Ammon's horn (tissue), 1 donor: ENCODE measurements at places on chromosomes 7 and 10.
A peak's percentile ranks its signal among the peaks of the same experiment; 100 is the strongest.

DNA sequence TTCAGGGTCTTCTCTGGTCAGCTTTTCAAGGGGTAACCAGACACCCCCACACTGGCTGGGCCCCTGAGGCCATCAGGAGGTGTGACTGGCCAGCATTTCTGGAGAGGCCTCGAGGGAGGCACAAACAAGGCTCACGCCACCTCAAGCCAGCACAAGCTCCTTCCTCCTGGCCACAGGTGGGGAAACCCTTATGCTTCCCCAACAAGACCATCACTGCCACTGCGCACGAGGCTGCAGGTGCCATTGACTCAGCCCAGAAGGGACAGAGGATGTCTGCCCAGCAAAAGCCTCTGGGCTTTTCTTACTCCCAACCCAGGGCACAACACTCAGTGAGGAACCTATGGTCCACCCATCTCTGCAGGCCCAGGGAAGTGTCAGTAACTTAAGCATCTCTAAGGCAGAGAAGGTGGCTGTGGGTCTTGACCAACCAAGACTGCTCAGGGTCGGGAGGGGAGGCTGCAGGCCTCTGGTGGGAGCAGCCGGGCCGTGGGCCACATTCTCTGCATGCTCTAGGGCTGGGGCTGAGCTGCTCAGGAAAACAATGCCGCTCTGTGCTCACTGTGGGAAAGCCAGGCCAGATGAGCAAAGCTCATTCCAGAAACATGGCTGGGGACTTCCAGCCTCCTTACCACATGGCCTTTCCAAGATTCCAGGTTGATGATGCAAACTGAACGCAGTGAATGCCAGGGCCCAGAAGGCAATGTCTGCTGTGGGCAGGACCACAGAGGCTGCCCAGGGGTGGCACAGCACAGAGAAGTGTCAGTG, 24.2 kb upstream of the RASSF4 start:
- peak; percentile 91 for DNase-seq

GRCh38 chr7:29076631-29077030, 69.7 kb downstream of the CPVL start:
- DNase-seq = no peak

DNA sequence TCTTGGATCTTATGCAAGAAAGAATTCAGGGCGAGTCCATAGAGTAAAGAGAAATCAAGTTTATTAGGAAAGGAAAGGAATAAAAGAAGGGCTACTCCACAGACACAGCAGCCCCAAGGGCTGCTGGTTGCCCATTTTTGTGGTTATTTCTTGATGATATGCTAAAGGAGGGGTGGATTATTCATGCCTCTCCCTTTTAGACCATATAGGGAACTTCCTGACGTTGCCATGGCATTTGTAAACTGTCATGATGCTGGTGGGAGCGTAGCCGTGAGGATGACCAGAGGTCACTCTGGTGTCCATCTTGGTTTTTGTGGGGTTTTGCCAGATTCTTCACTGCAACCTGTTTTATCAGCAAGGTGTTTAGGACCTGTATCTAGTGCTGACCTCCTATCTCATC, 115.4 kb upstream of the CARD11 start:
- no peak for DNase-seq

DNA sequence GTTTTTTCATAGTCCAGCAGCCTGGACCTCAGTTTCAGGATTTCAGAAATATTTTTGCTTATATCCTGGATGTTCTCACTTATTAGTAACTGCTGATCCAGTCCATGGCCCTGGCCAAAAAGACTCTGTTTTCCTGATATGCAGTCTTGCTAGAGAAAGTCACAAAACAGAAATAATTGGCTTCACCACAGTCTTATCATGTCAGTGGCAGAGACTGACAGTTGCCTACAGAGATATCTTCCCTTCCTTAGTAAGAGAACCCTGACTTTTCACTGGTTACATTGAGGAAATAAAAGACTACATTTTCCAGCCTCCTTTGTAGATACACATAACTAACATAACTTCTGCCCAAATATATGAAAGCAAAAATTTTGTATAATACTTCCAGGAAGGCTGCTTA, 56.6 kb downstream of the AHR start:
- no peak for DNase-seq

DNA sequence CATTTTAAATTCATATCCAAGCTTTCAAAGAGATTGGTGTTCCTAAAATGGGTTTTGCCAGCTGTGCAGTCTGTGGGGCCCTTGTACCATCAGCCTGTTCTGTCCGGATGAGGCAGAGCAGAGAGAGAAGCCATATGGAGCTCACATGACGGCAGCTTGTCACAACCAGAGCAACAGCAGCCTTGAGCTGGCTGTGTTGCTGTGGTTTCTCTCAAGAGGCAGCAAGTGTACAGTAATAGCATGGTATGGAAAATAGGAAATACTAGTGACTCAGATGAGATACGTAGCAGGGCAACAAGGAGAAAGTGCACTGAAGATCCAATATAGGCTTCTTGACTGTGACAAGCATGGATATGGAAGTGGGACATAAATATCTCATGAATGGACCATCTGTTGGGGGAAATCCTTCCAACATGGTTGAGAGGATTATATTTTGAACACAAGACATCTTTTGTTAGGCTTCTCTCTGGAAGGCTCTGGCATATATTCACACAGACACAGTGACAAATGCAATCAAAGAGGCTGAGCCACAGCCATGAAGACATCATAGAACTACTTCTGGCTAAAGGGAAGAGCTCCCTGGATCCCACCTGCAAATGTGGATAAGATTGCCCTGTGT, 251.0 kb upstream of the TAC1 start:
- DNase-seq = peak; percentile 40

DNA sequence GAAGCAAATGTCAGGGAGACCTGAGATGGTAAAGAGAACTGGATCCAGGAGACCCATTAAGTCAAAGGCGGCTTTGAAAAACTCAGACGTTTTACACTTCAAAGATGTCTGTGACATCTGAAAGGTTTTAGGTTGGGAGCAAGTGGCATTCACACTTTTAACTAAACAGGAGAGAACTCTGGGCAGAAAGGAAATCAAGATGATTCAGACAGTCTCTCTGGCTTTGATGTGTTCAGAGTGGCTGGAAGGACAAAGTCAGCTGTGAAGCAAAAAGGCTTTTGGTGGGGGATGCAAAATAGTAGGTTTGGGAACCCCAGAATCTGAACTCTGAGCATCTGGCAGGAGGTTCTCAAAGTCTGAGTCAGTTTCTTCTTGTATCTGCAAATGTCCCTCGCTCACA, 66.6 kb downstream of the PRKCQ start:
- DNase-seq = no peak

- DNase-seq = no peak
These were observed 211.0 kb upstream of the AKR1E2 start for GRCh38 chr10:4615042-4615441.

- DNase-seq = no peak
These were observed 22.3 kb upstream of the TSPAN33 start for GRCh38 chr7:129122078-129122750.

DNA sequence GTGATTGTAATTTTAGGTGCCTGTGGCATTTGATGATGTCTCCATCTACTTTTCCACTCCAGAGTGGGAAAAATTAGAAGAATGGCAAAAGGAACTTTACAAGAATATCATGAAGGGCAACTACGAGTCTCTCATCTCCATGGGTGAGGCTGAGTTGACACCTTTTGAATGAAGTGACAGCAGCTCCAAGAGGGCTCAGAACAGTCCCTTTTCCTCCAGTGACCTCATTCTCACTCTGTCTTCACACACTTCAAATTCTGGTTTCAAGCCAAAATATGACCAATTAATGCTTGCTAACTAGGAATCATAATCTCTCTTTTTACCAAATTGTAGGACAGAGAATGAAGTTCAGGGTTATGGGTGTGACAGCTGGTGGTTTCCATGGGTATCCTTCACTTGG, 18.9 kb downstream of the ZNF398 start:
- DNase-seq = no peak

- no peak for DNase-seq
These were observed 98.5 kb downstream of the TPST1 start for GRCh38 chr7:66303454-66304155.

DNA sequence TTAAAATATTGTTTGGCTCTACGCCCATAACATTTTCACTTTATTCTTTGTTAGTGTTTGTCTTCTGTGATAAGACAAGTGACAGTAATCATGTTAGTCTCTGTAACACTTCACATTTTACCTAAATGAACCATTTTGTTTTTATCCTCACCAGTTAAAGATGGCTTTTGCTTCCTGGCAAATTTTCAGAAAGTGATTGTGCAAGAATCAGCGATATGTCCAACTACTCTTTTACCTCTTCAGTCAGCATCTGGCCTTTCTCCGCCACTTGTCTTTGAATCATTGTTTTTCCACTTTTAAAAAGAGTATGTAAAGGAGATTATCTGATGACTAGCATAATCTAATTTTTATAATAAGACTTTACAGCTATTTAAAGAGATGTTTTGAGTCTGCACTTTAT, 3.5 kb downstream of the DGKB start:
- no peak for DNase-seq

DNA sequence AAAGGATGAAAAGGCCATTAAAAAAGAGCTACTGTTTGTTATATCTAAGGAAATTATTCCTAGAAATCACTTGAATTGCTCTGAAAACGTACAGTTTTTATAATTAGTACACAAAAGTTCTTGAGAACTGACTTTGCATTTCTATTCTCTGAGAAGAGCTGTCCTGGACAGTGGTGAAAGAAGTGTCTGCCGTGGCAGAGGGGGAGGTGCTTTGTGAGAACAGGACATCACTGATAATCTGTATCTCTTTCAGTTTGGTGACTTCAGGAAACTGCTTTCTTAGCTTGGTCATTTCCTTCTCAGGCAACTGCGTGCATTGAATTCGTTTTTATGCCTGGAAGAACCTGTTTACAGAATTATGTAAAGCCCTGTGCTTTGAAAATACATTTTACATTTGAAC, 52.1 kb downstream of the POLL start:
- no peak for DNase-seq

DNA sequence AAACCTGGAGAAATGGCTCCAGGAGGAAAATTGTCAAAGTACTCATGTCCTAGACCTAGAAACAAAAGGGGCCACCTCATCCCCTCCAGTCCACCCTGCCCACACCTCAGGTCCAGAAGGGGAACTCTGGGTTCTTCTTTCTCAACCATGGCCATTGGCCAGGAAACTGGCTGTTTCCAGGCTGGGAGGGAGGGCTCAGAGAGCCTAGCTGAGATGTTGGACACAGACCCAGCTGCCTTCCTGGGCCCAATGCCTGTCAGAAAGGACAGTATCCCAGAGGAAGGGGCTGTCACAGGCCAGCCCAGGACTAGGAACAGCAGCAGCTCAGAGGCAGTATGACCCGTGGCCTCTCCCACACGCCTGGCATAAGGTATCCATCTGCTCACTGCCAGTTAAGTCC, 9.6 kb downstream of the GRID1 start:
- DNase-seq = peak; percentile 75

DNA sequence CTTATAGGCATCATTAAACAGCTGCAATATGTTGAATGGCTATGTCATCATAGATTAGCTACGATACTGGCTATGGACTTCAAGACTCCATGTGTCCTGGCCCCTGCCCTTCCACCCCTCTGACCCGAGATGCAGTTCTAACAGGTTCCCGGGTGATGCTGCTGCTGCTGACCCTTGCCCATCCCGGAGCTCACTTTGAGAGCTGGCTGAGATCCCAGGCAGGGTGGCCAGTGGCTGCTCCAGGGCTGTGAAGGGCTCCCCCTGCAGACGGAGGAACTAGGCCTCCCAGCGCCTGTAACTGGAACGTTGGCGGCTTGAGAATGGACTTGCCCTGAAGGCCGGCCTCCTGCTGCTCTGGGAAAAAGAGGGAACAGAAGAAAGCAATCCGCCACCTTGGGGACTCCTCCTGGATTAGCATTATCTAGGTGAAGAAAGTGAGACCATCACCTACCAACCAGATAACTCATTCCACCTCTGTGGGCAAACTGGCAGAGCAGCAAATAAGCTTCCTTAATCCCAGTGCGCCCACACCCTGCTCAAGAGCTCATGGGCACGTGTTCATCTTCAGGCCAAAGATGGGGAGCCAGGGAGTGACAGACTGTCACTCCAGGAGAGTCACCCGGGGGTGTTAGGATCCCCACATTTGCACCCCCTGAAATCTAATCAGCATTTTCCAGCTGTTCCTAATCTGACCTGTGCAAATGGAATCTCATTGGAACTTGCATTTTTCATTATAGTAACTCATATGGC, 56.8 kb downstream of the PARP12 start:
- no peak for DNase-seq

DNA sequence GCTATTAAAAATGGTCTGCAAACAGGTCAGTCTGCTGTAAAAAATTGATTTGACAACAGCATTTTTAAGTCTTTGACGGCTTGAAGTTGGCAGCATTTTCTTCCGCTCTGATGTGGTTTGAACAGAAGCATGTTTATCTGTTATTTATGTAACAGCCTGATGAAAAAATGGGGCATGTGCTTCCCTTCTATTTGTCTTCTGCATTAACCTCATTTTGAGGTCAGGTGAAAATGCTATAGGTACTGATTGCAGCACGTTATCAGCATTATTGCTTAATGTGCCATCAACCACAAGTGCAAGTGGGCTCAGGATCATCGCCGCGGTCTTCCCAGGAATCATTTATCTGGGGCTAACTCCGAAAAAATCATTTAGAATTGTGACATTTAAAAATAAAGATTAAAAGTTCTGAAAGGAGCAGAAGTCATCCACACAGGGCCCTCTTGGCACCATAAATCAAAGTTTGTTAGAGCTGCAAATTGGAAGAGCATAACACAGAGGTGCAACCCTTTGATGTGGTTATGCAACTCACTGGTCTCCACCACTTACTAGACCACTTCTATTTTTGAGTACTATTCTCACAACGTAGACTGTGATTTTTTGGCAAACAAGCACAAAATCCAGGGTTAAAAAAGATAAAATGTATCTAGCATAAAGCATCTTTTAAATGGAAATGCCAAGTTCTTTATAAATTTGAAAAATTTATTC, 307.7 kb downstream of the MDFIC start:
- no peak for DNase-seq

- peak; percentile 46 for DNase-seq
These were observed 202.4 kb upstream of the NEBL start for GRCh38 chr10:21099291-21100062.

GRCh38 chr7:118590107-118590506, 365.6 kb downstream of the ANKRD7 start:
- DNase-seq = no peak

- no peak for DNase-seq
These were observed 396.3 kb upstream of the FZD8 start for GRCh38 chr10:36038316-36038955.

- DNase-seq = no peak
These were observed 342.1 kb downstream of the GRID1 start for GRCh38 chr10:86024281-86025041.

DNA sequence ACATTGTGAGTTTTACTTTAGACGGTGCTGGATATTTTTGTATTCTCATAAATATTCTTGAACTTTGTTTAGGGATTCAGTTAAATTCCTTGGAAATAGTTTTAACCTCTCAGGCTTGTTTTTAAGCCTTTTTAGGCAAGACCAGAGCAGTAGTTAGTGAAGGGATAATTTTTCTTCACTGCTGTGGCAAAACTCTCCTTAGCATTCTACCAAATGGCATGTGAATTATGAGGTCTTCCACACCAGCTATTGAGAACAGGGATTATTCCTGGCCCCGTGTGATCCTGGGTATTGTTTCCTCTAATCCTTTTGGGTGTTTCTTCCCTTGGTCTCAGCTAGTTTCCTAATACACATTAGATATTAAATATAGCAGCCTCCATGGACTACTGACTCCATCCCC, 46.2 kb downstream of the CCDC71L start:
- no peak for DNase-seq
